Activated T-cell treated with anti-CD3 and anti-CD28 coated beads, Interleukin-2, amount 50 U/mL, for 1 hour (primary cell): ENCODE measurements at places on chromosomes 2 and 18.

DNA sequence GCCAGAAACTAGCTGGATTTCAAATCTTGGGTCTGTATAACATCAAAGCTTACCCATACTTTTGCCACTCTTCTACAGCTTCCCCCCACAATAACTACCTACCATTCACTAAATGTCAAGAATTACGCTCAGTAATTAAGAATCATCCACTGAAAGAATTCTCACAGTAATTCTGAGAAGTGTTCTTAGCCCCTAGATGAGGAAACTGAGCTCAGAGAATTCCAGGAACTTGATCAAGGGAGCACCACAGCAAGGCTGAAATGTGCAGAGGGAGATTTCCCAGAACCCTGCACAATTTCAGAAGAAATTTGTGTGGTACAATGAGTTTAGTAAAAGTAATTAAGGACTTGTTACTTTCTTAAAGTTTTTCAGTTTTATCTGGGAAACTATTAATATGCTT, 194.5 kb upstream of the STK17B start:
- DNase-seq = no peak

DNA sequence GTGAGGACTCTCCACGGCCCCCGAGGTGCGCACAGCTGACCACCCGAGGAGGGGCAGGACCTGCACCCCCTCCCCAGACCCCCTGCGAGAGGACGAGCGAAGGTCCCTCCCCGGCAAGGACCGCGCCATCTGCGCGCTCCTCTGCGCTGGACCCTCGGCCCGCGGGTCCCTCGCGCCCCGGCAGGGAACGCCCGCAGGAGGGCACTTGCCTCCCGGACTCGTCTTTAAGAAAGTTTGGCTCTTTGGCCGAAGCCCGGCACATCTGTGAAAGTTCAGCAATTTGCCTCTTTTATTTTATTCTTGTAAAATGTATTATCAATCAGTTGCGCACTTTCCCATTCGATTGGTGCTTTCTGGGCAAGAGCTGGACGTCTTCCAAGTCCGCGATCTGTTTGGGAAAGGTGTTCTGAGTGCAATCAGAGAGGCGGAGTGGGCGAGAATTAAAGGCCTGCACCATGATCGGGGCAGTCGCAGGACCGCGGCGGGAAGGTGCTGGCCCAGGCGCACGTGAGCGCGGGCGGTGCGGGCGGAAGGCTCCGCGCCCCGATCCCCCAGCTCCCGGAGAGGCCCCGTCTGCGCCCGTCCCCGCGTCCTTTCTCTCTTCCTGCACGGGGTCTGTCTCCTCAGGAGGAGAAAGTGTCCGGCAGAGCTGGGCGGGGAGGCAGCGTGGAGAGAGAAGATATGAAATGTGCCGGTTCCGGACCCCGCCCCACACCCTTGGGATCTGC, 1.6 kb upstream of the ALKAL2 start:
- peak; percentile 29 for DNase-seq

DNA sequence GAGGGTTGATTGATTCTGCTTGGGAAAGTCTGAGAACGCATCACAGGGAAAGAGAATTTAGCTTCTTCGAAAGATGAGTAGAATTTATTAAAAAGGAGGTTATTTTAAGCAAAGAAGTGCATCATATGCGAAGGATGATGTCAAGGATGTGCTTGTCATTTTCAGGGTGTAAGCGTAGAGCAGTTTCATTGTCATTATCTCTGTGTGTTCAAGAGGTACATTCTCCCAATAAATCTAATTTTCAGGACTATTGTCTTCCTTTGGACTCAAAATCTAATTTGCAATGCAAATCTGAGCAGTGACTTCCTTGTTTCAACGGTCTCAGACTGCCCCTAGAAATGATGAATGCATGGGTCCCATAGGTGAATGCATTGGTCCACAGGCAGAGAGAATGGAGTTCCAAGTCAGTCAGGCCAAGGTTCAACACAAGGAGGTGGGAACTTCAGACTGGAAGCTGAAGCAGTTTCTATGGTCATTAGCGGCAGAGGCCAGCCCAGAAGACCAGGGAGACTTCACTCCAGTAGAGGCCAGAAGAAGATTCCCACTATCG, 99.8 kb downstream of the CDC42EP3 start:
- no peak for DNase-seq

DNA sequence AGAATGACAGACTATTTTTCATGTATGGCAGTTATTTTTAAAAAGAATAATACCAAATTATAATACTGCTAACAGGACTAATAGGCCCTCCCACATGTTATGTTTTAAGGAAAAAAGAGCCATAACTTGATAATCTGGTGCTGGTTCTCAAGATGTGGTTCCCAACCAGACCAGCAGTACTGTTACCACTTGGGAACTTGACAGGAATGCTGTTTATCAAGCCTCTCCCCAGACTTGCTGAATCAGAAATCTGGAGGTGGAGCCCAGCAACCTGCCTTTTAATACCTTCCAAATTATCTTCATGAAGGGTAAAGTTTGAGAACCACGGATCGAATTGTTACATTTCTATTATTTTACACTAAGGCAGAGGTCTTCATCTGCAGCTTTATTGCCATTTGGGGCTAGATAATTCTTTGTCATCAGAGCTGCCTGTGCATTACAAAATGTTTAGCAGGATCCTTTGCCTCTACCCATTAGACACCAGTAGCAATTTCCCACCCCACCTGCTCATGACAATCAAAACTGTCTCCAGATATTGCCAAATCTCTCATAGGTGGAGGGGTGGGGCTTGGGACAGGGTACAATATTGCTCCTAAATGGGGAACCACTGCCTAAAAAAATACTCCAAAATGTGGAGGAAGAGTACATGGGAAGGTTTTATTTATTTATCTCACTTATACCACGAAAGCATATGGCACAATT, 629.6 kb downstream of the ARHGAP15 start:
- no peak for DNase-seq

- no peak for DNase-seq
Observed at GRCh38 chr2:39232141-39232540, 11.6 kb downstream of the CDKL4 start.

DNA sequence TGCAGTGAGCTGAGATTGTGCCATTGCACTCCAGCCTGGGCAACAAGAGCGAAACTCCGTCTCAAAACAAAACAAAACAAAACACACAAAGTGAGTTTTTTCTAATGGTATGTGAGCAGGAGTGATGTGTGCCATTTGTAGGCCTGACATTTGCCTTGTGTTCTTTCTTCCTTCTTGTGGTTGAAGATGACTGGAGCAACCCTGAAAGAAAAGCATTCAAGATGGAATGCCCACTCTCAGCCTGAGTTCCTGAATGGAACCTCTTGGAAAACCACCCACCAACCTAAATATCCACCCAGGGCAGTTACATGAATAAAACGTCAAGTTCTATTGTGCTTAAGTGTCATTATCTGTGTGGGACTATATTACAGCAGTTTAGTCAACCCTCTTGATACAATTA, 26.5 kb downstream of the PGAP1 start:
- DNase-seq = no peak
